ENCODE measurements at places on chromosomes 1 and 21.

GRCh38 chr1:169460191-169460833 lies 25.4 kb downstream of the SLC19A2 start:
- DNase-seq: no peak

DNA sequence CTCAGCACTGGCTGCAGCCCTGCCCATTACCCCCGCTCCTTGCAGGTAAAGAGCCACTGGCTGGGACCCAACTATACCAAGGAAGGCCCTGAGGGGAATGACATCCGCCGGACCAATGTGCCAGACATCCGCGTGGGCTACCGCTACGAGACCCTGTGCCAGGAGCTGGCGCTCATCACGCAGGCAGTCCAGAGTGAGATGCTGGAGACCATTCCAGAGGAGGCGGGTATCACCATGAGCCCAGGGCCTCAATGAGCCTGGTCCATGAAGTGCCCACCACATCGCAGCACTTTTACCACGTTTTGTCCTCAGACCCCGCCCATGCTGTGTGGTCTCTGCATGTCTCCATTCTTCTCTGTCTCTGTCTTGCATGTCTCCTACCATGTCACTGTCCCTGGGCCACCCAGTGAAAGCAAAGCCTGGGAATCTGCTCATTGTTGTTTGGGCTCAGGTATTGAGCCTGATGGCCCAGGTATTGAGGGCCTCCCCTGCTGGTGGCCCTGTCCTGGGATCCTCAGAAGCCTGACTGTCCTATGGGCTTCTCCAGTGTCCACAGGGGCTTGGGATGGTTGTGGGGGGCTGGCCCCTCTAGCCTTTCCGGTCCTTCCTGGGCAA lies 11.4 kb downstream of the AMPD2 start:
- no peak for DNase-seq

GRCh38 chr21:34881839-34882371 lies 167.2 kb downstream of the RUNX1 start:
- no peak for DNase-seq

GRCh38 chr1:236502579-236502971 lies 21.2 kb upstream of the LGALS8 start:
- no peak for DNase-seq

- DNase-seq: no peak
Observed at GRCh38 chr1:24384251-24385090, 29.1 kb downstream of the STPG1 start.

DNA sequence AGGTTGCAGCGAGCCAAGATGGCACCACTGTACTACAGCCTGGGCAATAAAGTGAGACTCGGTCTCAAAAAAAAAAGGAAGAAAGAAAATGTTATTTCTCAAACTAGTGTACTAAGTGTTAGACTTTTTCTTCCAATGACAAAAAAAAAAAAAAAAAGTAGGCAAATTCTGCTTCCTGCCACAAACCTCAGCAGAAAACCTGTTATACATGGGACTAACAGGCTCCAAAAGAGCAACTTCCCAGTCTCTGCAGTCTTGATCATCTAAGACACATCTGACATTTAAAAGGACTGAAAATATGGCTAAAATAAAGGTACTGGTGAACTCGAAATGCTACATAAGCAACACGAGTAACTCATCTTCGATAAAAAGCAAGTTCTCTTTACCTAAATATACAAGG lies 59.6 kb downstream of the HSF2BP start:
- peak; percentile 18 for DNase-seq

GRCh38 chr1:155946633-155947219 lies 5.3 kb downstream of the RXFP4 start:
- no peak for DNase-seq

GRCh38 chr1:48294656-48295055 lies 72.1 kb downstream of the SLC5A9 start:
- DNase-seq: no peak

DNA sequence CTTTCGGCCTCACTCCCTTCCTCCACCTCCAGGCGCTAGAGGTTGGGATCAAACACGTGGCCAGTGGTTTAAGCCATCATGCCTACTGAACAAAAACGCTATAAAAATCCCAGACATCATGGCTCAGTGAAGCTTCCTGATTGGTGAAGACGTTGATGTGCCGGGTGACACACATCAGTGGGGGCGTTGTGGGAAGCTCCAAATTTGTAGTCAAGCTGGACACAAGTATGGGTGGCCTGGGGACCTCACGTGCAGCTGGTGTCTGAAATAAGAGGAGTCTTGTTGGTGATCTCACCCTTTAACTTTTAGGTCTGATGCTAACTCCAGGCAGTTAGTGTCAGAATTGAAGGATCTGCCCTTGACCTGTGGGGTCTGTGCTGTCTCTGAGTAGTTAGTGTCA lies 6.7 kb downstream of the CFAP298 start:
- no peak for DNase-seq

- no peak for DNase-seq
Observed at GRCh38 chr21:45917241-45917640, 64.3 kb upstream of the COL6A1 start.

GRCh38 chr1:112638110-112638428 lies 18.4 kb downstream of the CAPZA1 start:
- DNase-seq: no peak

DNA sequence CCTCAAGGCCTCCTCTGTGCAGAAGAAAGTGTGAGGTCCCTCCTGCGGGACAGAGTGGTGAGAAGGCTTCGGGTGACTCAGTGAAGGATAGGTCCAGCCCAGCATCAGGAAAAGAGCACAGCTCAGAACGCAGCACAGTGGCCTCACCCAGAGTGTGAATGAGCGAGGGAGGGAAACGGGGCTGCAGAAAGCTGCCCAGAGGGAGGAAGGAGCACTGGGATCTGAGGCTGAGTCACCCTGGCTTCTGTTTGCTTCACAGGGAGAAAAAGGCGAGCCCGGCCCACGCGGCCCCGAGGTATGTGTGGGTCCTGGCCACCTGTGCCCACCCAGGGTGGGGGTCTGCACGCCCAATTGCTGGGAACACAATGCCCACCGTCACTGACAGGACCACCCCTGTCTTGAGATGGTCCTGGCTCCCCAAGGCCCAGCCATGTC lies 24.3 kb downstream of the COL6A2 start:
- no peak for DNase-seq

GRCh38 chr1:8663915-8664329 lies 153.5 kb downstream of the RERE start:
- no peak for DNase-seq

- DNase-seq: no peak
Observed at GRCh38 chr21:45353200-45353599, 51.8 kb upstream of the COL18A1 start.

DNA sequence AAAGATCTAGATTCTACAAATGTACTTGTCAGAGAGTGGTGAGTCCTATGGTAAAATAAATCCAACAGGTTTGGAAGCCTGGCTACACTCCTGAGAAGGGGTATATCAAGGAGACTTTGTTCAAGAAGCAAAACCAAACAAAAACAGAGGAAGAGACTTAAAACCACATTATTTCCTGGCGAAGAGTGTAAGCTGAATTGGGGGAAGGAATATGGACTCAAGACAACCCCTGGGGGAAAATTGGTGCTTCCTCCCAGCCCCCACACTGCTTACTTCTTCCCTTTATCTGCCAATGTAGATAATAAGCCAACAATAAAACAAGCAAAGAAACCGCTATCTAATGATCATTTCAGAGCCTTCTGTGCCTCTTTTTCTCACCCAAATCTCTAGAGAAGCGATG lies 48.4 kb upstream of the ZBTB18 start:
- DNase-seq: peak; percentile 64

DNA sequence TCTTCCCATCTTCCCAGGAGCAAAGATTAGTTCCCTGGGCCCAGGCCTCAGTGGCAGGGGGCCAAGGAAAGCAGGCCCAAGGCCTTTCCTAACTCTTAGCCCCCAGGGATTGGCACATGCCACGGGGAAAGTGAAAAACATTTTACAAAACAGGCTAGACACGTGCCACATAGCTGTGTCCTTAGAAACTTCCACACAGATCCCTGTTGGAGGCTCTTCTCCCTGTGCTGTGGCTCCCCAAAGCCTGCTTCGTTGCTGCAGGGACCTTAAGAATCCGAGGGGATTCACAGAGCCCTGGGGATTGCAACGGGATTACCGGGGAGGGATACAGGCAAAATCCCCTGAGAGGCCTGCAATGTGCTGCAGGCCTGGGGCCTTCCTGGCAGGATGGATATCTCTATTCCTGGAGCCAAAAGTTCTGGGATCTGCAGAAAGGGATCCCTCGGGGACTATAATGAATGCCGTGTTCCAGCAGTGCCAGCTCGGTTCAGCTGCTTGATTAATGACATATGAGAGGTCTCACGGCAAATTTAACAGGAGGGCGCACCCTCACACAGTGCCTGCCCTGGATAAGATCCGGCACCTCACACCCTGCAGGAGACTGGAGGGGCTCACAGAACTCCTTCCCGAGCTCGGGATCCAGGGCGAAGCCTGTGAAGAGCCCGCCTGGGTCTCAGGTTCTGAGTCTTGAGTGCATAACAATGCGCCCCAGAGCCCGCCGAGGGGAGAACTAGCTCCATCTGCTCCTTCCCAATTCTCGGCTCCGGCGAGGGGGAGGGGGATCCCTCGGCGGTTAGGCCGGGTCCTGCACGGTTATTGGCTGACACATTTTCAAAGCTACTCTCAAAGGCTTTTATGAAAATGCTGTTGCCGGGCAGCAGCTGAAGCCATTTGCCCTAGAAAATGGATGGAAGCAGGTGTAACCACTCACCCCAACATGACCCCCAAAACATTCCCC lies 15.3 kb upstream of the RGS8 start:
- DNase-seq: no peak

DNA sequence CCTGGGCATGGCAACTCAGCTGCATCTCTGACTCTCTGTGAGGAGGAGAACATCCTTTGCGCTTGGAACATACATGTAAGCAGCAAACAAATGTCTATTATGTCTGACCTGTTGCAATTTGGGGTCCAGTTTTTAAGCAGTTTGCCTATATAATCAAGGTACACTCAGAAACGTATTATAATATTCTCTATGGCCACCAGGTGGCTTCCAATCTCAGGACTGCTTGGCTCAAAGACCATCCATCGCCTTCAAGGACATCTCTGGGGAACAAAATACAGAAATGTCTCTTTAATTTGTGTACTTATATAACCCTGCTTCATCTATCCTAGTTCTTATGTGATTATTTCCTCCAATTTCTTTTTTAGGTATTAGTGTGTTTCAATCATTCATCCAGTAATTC lies 227.2 kb downstream of the OLFM3 start:
- DNase-seq: no peak

- DNase-seq: no peak
Observed at GRCh38 chr1:35876988-35877387, 6.0 kb upstream of the AGO1 start.
